ENCODE measurements at places on chromosomes 1 and 21.

GRCh38 chr21:29114765-29115500, 15.5 kb upstream of the MAP3K7CL start:
- peak; percentile 75 for DNase-seq

GRCh38 chr1:21311016-21311415, 20.8 kb upstream of the ECE1 start:
- peak; percentile 63 for DNase-seq

DNA sequence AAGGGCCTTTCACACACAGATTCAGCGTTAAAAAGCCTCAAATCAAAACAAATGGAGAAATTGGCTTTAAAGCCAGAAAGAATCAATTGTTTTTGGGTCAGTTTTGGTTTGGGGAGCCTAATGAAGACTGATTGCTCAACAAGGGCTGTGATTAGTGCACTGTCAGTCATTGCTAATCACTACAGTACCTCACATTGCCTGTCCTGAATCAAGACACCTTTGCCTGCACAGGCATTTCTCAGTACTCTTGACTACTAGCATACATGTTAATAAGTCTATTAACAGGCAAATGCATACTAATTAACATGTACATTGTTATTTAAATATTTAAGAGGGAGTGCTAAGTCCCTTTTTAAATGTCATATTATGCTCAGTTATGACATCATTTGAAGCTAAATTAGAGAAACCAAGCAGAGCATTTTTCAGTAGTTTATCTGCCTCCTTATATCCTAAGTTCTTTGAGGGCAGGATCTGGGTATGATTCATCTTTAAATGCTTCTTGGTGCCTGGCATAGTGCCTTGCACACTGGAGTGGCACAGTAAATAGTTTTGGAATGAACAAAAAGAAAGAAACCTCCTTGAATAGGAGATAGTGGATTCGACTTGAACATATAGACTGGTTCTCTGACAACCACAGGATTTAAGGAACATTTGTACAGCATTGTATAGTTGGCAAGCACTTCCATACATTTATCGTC, 25.8 kb upstream of the CCN1 start:
- DNase-seq = peak; percentile 87

DNA sequence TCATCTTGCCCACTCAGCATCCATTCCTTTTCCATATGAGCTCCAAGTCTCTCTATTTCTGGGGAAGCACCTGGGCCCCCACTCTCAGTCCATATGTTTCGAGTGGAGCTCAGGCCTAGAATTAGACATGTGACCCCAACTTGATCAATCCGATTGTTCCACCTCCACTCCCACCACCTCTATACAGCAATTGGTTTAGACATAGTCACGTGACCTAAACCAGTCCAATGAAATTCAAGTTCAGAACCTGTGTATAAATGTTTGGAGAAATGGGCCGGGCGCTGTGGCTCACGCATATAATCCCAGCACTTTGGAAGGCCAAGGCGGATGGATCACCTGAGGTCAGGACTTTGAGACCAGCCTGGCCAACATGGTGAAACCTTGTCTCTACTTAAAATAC, 29.6 kb upstream of the CLIC4 start:
- DNase-seq = no peak

DNA sequence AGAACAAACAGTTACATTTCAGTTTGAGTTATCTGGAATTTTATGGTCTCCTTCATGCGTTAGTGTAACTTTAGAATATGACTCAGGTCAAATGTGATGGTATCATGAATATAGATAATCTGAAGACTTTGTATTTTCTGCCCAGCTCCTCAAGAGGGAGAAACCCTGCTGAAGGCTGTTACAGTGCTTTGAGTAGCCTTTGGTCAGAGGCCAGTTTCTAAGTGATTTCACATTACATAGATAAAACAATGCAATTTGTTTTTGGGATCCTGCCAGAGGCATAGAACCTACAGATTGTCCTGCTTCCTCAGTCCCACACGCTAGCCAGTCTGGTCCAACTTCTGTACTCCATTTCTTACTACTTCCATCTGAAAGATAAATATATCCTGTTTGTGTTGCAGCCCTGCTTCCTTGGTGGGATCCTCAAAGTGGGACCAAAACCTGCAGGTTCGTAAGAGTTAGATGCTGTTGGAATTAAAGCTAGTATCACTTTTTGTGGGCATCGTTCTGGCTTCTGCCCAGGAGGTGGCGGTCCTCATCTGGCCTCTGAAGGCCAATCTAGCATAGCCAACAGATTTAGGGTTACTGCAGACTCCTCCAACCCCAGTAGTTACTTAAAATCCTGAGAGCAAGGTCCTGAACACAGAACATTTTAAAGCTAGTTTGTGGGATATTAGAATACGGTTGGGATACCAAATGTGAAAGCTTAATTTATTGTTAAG, 645.8 kb upstream of the USP24 start:
- DNase-seq = peak; percentile 13

GRCh38 chr1:244887281-244887680, 22.9 kb upstream of the HNRNPU start:
- no peak for DNase-seq

All from RPMI7951 (cell line).